Activated T-helper 9 cell treated with anti-CD3 and anti-CD28 coated beads, Interleukin-2, amount 50 U/mL, for 16 hours (primary cell): ENCODE measurements at places on chromosomes 3 and 15.

DNA sequence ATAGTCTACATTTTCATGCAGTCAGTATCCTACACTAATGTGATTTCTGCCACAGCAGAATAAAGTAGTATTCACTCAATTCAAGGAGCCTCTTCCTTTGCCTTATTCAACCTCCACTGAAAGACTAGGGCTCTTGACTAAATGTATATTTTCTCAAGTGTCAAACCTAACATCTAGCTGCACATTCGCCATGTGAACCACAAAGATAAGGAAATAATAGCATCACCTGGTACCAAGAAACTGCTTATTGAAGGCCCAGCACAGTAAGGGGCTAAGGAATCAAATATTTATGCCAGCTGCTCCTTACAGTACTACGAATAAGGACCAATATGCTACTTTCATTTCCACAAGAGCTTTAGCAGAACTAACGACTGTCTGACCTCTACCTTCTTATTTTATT, 1.3 kb downstream of the SRP14 start:
- DNase-seq, result no peak

DNA sequence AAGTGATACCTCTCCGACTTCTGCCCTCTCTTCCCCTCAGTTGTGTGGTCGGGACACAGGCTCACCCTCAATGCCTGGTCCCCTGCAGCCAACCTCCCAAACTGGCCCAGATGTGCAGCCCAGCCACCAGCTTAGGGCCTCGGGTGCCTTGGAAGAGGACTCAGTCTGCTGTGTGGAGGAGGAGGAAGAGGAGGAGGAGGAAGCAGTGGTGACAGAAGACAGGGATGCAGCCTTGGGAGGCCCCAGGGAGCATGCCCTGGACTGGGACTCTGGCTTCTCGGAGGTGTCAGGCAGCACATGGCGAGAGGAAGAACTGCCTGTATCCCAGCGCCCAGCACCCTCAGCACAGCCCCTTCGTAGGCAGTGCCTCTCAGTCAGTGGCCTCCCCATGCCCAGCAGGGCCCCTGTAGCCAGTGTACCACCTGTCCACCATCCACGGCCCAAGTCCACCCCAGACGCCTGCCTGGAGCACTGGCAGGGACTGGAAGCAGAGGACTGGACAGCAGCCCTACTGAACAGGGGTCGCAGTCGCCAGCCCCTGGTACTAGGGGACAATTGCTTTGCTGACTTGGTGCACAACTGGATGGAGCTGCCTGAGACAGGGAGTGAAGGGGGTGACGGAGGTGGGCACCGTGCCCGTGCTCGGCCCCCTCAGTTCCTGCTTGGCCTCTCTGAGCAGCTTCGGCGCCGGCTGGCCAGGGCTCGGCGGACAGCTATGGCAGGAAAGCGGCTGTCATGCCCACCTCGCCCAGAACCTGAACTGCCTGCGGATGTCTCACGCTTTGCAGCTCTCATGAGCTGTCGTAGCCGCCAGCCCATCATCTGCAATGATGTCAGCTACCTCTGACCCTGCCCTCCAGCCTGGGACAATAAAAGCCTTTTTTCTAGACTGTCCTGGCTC, 1.3 kb downstream of the INKA1 start:
- no peak for DNase-seq

GRCh38 chr15:44794072-44794471, 57.7 kb downstream of the TRIM69 start:
- no peak for DNase-seq

DNA sequence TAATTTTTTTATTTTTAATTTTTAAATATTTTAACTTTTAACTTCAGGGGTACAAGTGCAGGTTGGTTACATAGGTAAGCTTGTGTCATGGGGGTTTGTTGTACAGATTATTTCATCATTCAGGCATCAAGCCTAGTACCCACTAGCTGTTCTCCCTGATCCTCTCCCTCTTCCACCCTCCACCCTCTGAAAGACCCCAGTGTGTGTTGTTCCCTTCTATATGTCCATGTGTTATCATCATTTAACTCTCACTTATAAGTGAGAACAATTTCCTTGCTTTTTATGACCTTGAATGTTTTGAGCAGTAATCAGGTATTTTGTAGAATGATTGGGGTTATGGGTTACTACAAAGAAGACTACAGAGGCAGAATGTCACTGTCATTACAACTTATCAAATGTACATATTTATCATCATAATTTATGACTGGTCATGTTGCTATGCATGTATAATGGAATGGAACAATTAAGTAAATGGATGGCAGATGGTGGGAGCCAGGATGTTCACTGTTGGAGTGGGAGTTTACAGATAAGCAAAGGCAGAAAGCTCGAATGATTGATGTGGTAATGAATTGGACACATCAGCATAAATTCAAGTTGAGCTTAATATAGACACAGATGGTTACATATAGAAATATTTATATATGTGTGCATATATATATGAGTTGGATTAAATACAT, 563.8 kb upstream of the ROBO1 start:
- no peak for DNase-seq

DNA sequence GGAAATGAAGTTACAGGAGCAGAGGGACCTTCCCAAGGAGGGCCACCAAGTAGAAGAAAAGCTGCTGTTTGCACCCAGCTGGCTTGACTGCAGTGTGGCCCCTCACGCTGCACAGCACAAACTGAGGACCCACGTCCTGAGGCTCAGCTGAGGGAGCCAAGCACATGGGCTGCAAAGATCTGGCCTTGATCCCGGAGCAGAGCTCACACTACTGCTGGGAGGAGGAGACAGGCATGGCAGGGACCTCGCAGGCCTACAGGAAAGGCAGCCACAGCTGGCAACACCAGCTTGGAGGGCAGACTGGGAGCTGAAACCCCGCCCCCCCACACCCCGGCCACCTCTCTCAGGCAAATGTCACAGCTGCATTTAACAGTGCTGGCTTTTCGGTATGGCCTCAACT, 39.7 kb downstream of the KLHL25 start:
- no peak for DNase-seq

- no peak for DNase-seq
Measured at GRCh38 chr3:113021471-113021870, 30.7 kb downstream of the GTPBP8 start.

DNA sequence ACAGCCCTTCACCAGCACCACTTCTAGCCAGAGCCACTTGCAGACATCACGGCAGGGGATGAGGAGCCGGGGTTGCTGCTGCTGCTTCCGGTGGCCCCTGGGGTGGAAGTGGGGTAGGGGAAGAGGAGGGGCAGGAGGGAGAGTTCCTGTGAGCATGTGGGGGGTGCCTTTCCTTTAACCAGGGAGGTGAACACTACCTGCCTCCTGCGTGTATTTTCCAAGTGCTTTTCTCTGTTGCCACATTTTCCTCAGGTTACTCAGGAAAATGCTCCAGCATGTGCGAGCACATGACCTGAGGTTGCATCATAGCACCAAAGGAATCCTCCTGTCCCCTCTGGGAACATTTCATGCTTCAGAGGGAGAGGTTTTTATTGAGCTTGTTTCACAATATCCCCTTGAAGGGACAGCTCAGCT, 12.2 kb upstream of the SACM1L start:
- peak; percentile 39 for DNase-seq

- no peak for DNase-seq
Measured at GRCh38 chr3:140588558-140588957, 89.3 kb upstream of the TRIM42 start.
